Myocyte (in vitro differentiated cells): ENCODE measurements at places on chromosomes 2 and 18. TPM values are rescaled to one million over a fixed set of nuclear protein-coding genes. Genes with fewer than 3 reads are reported as not detected.

DNA sequence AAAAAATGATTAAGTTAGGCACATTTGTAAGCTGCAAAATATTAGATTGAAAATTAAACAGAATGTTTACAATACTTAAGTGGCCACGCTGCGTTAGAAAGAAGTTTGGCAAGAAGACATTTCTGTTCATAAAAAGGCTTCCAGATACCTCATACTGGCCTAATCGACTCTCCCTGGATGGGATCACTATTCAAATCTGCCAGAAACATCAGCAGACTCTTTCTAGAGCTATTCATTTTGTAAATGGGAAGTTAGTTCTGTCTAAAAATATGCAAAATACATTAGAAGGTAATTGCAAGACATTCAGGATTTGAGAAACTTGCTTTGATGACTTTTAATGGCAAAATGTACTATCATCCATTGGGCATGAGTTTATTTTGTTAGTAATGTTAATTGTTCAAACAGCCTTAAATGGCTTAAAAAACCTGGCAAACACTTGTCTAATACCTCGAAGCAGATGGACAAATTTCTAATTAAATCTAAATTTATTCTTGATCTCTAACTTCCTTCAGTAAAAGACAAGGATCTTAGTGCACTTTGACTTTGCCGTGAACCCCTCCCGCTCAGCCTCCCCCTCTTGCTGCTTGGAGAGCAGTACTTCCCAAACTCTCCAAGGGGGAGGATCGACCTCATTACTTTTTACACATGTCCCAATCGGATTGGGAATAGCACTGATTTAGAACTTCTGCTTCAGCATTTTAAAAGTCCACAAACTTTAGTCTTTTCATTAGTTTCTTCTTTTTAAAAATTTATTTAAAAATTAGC, 103.5 kb downstream of the SMIM21 start:
- DNase-seq: no peak

GRCh38 chr2:150981826-150982225, 279.8 kb downstream of the RBM43 start:
- no peak for DNase-seq

The ANKRD30BL gene
- not detected in 2 replicates for total RNA-seq

DNA sequence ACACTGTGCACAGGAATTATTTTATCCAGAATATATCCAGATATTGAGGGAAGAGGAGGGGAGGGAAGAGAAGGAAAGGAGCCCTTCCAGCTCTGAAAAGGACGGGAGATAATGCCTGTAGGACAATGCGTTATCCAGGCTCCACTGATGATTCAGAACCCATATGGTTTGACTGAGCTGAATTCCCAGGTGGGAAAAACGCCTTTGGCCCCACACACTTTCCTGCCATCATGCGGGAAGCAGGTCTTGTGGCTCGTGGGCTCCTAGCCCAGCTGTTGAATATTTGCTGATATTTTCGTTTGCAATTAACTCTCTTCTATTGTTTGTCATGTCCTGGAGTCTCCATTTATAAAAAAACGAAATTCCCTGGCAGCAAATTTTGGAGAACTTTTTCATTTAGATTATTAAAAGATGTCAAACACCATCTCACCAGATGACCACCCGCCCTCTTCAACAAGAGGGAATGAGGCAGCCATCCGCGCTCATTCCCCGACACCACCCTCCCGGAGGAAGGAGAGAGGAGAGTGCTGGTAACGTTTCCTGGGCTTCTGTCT, 8.9 kb downstream of the COL6A3 start:
- DNase-seq: no peak

- no peak for DNase-seq
Observed at GRCh38 chr2:177433402-177433801, 40.8 kb downstream of the AGPS start.

DNA sequence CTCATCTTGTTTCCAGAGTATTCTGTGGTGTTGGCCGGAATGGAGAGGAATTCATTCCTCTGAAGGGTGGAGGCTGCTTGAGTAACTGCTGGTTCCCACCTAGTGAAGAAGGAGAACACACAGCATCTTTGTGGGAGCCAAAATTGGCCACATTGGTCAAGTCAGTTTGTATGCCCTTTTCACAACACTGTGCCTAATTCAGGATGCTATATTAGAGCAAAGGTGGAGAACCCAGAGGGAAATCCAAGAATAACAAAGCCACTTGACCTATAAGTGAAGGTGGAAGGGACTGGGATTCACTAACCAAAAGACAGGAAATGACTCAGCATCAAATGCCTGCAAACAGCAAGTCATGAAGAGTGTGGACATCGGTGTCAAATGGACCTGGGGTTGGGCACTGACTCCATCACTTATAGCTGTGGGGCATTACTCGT, 27.3 kb upstream of the MLPH start:
- DNase-seq: peak; percentile 34

GRCh38 chr18:59908799-59909198, 9.0 kb downstream of the PMAIP1 start:
- peak; percentile 26 for DNase-seq

GRCh38 chr2:164754157-164755093, 87.2 kb downstream of the COBLL1 start:
- peak; percentile 61 for DNase-seq

DNA sequence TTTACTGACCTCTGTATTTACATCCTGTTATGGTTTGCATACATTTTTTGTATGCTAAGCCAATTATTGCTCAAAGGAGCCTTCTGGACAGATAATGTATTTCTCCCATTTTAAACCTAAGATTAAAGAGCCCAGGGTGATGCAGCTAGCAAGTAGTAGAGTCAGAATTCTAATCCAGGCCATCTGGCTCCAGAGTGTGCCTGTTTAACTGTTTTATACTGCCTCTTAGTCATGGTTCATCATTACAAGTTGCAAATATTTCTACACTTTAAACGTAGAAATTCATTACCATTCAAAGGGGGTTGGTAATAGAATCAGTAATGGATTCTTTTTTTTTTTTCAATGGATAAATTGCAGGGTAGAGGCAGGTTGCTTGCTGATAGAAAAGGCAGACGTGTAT, 52.4 kb downstream of the EPC2 start:
- no peak for DNase-seq

DNA sequence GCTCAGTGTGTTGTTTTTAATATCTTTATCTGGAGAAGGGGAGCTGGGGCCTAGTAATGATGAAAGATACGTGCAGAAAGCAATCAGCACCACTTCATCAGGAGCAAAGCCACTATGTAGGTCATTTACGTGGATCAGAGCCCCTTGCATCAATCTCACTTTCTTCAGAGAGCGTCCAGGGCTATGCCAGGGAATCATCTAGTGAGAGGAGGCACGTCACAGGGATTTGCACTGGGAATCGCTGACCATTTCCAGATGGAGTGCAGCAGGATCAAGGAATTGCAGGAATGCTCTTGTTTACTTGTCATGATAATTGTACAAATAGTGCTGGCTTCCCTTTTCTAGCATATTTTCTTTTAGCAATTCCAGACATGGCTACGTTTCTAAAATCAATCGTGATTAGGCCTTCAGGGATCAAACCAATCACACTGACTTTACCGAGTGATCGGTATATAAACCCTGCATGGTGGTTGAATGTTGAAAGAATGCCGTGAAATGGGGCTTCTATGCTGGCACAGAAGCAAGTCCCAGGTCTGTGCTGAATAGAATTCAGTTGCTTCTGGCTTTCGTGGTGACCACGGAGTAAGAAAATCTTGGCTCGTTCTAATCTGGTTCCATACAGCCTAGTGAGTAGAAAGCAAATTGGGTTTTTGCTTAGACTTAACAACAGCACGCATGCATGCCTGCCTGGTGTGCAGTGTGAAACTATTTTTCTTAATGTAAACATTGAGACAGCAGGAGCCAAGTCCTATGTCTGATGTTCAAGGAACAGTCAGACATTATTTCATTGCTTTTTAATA, 122.8 kb downstream of the TMEM200C start:
- DNase-seq: no peak

The SERPINE2 gene
- total RNA-seq: 23.6 and 26.9 TPM in 2 replicates

DNA sequence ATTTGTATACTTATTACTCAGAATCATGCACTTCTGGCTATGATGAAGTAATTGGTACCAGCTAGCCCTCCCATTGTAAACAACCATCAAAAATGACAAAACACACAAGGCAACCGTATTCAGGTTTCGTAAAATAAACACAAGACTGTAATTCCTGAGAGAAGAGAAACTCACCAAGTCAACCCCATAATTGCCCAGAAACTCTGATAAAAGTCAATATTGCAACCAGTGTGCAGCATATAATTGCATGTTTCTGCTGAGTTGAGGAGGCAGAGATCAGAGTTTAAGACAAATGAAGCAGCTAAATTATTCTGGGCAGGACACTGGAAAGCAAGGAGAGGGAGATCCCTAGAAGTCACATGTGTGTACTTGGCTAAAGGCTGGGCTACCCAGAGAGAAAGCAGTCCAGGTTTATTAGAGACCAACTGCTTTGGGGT, 90.3 kb downstream of the ROCK2 start:
- no peak for DNase-seq

The RBKS gene
- 1.5 and 2.0 TPM in 2 replicates for total RNA-seq

The RGPD3 gene
- total RNA-seq: 0.16 and 0.64 TPM in 2 replicates

DNA sequence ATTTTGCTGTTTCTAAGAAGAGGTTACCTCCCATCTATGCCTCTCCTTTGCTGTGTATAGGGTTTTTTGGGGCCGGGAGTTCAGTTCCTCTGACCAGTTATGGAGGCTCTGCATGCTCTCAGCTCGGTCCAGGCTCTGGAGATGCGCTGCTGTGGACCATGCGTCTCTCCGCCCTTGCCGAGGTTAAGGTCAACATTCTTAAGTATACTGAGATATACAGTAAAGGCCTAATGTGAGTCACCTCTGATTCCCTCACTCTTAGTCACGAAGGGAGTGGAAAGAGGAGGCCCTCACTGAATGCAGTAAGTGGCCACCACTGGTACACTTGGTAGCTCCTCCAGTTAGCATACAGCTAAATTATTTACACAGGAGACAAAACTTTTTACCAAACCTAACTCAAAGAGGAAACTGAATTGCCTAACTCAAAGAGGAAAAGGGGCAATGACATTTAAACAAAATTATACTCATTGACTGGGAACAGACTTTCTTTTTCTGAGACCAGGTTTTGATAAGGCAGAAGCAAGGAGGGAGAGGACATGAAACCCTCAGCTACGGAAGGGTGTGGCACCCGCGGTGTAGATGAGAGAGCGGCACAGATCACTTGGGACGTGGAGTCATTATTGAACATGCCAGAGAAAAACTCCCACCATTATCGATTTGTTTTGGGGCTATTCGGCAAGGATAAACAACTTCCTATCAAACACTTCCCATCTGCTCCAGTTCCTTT, 98.7 kb downstream of the COPS8 start:
- DNase-seq: no peak

DNA sequence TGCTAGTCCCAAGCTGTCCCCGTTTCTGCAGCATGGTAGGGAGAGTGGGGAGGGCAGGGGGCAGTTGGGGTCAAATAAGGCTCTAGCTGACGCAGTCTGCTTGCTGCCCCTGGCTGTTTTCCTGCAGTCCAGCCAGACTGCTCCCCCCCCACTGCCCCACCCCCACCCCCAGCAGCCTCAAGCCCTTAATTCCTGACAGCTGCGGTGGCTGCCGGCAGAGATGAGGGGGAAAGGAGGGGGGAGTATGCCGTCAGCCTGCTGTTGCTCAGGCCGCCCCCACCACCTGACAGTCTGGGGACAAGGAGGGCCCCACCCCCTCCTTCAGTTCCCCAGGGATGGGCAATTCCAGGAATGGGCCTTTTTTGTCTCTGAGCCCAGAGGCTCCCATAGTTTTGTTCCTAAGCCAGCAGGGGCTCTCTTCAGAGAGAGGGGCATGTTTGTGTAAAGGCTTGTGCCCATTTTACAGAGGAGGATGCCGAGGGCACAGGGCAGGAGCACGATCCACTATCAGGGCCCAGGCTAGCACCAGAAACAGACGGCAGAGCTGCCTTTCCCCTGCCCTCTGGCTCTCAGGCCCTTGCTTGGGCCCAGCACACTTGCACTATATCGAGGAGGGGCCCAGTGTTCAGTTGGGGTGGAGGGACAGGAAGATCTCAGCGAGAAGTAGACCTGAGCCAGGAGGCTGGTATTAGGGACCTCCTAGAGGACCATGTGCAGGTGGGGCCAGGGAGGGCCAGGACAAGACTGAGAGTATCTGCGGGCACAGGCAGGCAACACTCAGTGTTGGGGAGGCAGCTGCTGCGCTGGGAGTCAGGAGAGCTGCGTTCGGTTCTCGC, 1.5 kb upstream of the WNT10A start:
- DNase-seq: peak; percentile 85

The UPP2 gene
- total RNA-seq: not detected in 2 replicates

- DNase-seq: no peak
Observed at GRCh38 chr2:31237348-31238017, 3.5 kb downstream of the EHD3 start.

The LAMA1 gene
- total RNA-seq: 0.56 and 0.62 TPM in 2 replicates

GRCh38 chr2:58871469-58872142, 630.5 kb upstream of the FANCL start:
- no peak for DNase-seq

The GKN1 gene
- not detected in 2 replicates for total RNA-seq
